ENCODE measurements at places on chromosomes 3 and 15. TPM values are rescaled to one million over a fixed set of nuclear protein-coding genes. Genes with fewer than 3 reads are reported as not detected.

ZNF619 gene
- total RNA-seq, result 8.4 TPM

SEMA3B gene
- 0.45 TPM for total RNA-seq

PLSCR5 gene
- total RNA-seq, result not detected

DNA sequence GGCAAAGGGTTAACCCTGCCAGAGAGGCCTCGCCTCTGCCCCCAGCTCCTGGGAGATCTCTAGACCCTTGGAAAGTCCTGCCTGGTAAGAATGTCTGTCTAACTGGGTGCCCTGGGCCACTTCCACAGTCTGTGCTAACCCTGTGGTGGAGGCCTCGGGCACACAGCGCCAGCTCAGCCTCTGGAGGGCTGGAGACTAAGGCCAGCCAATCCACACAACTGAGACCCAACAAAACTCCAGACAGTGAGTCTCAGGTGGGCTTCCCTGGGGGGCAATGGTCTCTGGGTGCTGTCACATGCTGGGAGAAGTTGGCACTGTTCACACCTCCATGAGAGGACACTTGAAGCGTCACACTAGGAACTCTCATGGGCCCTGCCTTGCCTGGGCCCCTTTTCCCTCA is 19.5 kb downstream of the ZXDC start:
- no peaks in the 10 kb centered on the region for H3K27me3 ChIP-seq
- H3K36me3 ChIP-seq, result peaks cover 44% of the 10 kb centered on the region
- H3K4me3 ChIP-seq, result no peak overlapping the region

- H3K4me3 ChIP-seq, result no peak overlapping the region
- H3K4me1 ChIP-seq, result no peaks in the 10 kb centered on the region
- no peak for DNase-seq
- no peaks in the 10 kb centered on the region for H3K36me3 ChIP-seq
Observed at GRCh38 chr3:159904911-159905310, 83.7 kb upstream of the IL12A start.
